ENCODE measurements at places on chromosomes 12 and 14.

- no peak for DNase-seq
Measured at GRCh38 chr12:120194226-120194533, 335 bp downstream of the GCN1 start.

GRCh38 chr14:94638339-94638738, 26.1 kb downstream of the SERPINA3 start:
- DNase-seq: no peak

DNA sequence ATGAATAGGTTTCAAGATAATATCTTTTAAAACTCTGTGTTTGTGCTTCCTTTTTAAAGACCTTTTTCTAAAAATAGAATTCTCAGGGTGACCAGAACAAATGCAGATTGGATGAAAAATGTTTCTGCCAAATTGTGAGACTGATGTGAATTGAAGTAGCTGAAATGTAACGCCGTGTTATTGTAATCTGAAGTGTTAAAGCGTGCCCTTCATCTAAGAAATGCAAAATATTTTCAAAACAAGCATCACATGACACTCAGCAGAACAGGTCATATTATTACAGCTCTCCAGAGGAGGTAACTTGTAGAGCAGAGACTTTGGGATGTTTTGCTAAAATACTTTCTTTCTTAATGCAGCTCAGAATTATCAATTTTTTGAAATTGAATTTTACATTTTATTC, 90.0 kb upstream of the PLEKHA5 start:
- no peak for DNase-seq

GRCh38 chr12:13146336-13146938, 43.0 kb upstream of the GSG1 start:
- no peak for DNase-seq

- DNase-seq: no peak
Measured at GRCh38 chr14:59484639-59485175, 390 bp downstream of the JKAMP start.

DNA sequence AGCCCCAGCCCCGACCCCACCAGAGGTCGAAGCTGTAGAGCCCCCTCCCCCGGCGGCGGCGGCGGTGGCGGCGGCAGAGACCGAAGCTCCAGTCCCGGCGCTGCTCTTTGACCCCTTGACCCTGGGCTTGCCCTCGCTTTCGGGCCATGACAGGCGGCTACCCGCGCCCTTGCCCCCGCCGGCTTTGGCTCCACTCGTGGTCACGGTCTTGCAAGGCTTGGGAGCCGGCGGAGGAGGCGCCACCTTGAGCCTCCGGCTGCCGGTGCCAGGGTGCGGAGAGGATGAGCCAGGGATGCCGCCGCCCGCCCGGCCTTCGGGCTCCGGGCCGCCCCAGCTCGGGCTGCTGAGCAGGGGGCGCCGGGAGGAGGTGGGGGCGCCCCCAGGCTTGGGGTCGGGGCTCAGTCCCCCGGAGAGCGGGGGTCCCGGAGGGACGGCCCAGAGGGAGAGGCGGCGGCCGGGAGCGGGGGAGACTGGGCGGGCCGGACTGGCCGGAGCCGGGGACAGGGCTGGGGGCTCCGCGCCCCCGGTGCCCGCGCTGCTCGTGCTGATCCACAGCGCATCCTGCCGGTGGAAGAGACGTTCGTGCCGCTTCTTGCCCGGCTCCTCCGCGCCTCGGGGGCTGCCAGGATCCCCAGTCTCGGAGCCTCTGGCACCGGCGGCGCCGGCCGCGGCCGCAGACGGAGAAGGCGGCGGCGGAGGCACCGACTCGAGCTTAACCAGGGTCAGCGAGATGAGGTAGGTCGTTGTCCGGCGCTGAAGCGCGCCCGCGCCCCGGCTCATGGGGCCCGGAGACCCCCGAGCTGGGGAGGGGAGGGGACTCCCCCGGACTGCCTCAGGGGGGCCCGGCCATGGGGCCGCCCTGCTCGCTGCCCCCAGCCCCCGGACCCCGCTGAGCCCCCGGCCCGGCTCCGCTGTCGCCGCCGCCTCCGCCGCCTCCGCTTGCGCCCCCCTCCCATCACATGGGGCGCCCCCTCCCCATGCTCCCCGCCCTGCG, 778 bp downstream of the AGAP2 start:
- peak; percentile 37 for DNase-seq

GRCh38 chr12:16857456-16857923, 251.5 kb upstream of the LMO3 start:
- no peak for DNase-seq

- no peak for DNase-seq
Measured at GRCh38 chr12:29374913-29375312, 6.1 kb downstream of the ERGIC2 start.

GRCh38 chr12:100555722-100556121, 17.8 kb upstream of the GAS2L3 start:
- no peak for DNase-seq

- no peak for DNase-seq
Measured at GRCh38 chr12:57575771-57576612, 15.0 kb upstream of the PIP4K2C start.

Measured in WERI-Rb-1 (cell line).